Fibroblast of villous mesenchyme (primary cell): ENCODE measurements at places on chromosomes 7 and 10. TPM values are rescaled to one million over a fixed set of nuclear protein-coding genes. Genes with fewer than 3 reads are reported as not detected.

The THSD7A gene
- total RNA-seq, result 0.43 and 1.6 TPM in 2 replicates

DNA sequence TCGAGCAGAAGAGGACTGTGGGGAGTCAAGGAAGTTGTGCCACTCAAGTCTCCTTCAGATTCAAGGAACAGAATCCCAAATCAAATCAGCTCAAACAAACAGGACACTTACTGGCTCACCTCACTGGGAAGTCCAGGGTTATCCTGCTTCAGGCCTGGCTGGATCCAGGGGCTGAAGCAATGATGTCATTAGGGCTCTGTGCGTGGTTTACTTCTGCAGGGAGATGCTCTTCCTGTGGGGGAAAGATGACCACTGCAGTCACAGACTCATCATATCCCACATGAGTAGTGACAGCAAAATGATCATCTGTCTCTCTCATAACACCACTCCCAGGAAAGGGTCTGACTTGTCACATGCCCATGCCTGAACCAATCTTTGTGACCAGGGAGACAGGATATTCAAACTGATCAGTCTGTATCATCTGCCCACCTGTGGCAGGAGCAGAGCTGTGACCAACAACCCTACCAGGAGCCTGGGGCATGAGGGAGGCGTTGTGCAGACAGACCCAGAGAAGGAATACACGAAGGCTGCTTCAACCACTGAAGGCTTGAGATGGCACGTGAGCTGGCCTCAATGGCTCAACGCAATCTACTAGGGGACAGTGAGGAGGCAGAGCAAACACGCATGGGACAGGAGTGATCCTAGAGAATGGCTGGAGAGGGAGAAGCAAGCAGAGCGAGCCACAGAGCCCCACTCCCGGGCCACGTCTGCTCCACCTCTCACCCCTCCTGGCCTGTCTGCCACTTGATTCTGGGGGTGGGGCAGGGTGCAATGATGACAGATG lies 27.6 kb upstream of the NANOS1 start:
- DNase-seq, result no peak

GRCh38 chr10:6067457-6067856 lies 5.3 kb upstream of the IL2RA start:
- no peak for DNase-seq

- DNase-seq, result no peak
Observed at GRCh38 chr7:139071680-139072079, 35.8 kb upstream of the ZC3HAV1L start.

The HOXA9 gene
- total RNA-seq, result 17.1 and 20.3 TPM in 2 replicates

GRCh38 chr7:40498924-40499510 lies 364.2 kb downstream of the SUGCT start:
- no peak for DNase-seq

DNA sequence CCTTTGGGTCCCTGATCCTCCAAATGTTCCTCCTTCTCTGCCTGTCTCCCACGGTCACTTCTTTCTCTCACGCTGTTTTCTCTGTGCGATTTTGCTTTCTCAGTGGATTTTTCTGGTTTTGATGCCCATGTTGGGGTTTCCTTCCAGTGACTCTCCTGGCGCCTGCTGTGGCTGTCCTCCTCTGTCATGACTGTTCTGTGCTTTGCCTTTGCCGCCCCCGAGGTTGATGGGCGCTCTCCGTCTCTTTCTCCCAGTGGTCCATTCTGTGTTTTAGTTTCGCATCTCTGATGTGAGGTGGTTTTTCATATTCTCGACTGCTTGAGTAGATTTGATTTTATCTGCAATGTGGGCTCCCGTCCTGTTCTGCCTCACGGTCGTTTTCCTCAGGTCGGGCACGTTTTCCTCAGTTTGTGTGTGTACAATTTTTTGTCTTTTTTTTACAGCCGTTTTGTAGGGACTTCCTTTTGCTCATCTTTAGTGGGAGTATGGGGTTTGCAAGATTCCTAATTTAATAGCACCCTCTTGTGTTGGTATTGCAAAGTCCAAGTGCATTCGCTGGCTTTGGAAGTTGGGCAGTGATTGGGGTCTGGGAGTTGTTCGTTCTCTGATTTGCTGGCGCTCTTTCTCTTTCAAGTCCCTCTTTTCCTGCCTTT lies 100.0 kb downstream of the INPP5A start:
- peak; percentile 78 for DNase-seq

The TEX47 gene
- total RNA-seq, result not detected in 2 replicates

DNA sequence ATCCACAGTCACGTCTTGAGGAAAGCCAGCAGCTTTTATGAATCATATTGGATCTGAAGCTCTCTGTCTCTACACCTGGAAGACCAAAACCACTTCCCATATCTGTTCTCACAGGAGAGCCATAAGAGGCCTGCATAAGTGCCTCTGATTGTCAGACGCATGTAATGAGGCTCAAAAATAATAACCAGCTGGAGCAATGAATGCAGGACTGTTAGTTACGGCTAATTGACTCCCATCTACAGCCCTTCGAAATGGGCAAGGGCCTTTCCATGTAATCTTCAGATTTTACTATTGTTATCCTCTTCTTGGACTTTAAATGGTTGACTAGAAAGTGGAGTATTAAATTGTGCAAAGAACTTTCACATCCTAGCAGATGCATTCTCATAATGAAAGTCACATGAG lies 4.4 kb upstream of the SEMA3C start:
- DNase-seq, result no peak

The CAV2 gene
- total RNA-seq, result 130 and 224 TPM in 2 replicates

DNA sequence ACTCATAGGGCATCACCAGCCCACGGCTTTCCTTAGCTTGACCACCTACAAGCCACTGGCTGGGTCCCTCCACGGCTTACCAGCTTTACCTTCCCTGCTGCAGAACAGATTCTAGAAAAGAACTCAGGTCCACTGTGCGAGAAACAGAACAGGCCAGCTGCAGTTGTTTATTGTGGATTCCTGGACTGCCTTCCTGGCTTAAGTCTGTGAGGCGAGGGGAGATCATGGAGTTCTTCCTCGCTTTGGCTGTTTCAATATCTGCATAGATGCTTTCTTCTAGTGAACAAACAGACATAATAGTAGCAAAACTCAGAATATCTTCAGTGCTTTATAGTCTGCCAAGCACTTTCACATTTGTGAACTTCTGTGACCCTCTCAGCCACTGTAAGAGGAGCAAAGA lies 162.9 kb upstream of the HABP2 start:
- no peak for DNase-seq

The PAX4 gene
- total RNA-seq, result not detected in 2 replicates

GRCh38 chr10:21401196-21401595 lies 124.3 kb downstream of the SKIDA1 start:
- no peak for DNase-seq

GRCh38 chr7:81211204-81211933 lies 292.5 kb upstream of the SEMA3C start:
- DNase-seq, result no peak

GRCh38 chr10:103872137-103872931 lies 17.0 kb upstream of the SH3PXD2A start:
- DNase-seq, result no peak

The MINDY3 gene
- total RNA-seq, result 29.6 and 39.7 TPM in 2 replicates

- peak; percentile 98 for DNase-seq
Observed at GRCh38 chr7:47786557-47787248, 161.6 kb downstream of the PKD1L1 start.

The LIMK1 gene
- 44.9 and 50.6 TPM in 2 replicates for total RNA-seq
